Caudate nucleus (tissue), 63 donors: ENCODE measurements at places on chromosomes 7 and 10.
A peak's percentile ranks its signal among the peaks of the same experiment; 100 is the strongest.

- DNase-seq, result peak; percentile 52
These were observed 26.7 kb downstream of the MICALL2 start for GRCh38 chr7:1432411-1433082.

- no peak for DNase-seq
These were observed 42.2 kb upstream of the PDGFA start for GRCh38 chr7:561631-562373.

GRCh38 chr7:30977896-30978564, 14.3 kb downstream of the GHRHR start:
- no peak for DNase-seq

GRCh38 chr7:105164751-105165150, 150.7 kb downstream of the KMT2E start:
- no peak for DNase-seq

DNA sequence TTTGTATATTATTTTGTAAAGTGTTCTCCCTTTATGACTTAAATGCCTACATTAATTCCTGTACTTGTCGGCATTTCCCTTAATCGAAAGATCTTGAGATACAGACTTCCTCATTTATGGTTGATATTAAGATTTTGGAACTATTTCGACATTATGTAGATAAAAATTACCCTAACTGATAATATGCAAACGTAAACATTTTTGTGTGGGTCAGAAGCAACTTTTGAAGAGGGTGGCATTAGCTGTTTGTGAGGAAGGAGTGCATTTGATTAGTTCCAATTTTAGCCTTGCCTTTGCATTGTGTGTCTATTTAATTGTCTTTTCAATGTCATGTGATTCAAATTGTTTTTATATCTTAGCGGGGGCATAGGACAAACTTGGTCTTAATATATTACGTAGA, 114.7 kb downstream of the BICC1 start:
- DNase-seq, result no peak

DNA sequence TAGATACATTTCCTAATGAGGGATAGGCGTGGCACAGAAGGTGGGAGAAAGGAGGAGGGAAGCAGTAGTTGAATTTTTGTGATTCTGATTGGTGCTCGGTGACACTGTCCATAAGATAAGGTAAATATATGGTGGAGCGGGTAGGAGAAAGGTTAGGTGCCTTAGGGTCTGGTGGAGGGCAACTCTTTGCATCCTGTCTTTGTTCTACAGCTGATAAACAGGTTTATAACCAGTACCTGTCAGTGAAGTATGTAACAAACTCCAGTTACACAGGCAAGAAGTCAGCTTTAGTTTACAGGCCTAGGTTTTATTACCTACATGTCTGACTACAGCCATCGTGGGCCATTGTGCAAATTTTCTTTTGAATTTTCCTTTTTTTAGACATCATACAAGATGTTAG, 10.9 kb upstream of the FAM180A start:
- no peak for DNase-seq

GRCh38 chr7:25288556-25289307, 60.4 kb upstream of the NPVF start:
- DNase-seq, result peak; percentile 57

DNA sequence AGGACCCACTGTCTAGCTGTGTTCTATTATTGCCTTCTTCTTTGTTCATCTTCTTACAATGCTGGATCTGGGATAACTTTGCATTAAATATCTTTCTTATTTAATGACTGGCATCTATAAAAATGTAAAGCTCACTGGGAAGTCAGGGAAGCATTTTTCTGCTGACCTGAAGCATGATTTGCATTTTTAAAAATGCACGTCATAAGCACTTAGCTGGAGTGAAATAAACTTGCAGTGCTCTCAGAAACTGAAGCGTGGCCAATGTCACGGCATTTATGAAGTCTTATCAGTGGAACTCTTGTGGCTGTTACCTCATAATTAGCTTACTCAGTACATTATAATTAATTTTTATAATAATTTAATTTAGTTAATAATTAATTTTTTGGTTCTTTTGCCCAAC, 59.1 kb downstream of the FRMD4A start:
- no peak for DNase-seq

- no peak for DNase-seq
These were observed 8.8 kb downstream of the NAPEPLD start for GRCh38 chr7:103140061-103140460.
